ENCODE measurements at places on chromosomes 6 and 20.

GRCh38 chr6:101236709-101237108 lies 156.8 kb upstream of the GRIK2 start:
- no peak overlapping the region for H3K4me3 ChIP-seq
- no peaks in the 10 kb centered on the region for H3K36me3 ChIP-seq
- no peak overlapping the region for H3K27ac ChIP-seq

DNA sequence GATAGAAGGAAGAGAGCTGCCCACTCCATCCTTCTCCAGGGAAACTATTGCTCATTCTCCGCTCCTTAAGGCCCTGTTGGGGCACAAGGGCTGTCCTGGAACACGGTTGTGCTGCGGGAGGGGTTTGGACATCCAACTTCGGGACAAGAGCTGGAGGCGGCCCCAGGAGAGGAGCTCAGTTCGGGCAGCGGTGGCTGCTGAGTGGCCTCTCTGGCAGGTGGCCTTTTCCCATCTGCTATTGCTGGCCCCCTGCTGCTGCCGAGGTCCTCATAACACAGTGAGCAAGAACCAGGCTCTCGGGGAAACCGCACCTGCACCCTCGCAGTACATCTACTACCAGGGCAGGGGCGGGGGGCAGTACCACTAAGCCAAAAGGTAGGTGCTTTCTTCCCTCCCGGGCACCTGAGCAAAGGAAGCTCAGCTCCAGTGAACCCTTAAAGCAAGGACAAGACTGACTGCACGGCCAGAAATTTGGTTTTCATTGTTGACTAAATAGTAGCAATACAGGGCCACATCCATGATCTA lies 63.7 kb downstream of the PSMG4 start:
- H3K4me1 ChIP-seq: peaks cover 44% of the 10 kb centered on the region
- no peaks in the 10 kb centered on the region for H3K27me3 ChIP-seq
- no peaks in the 10 kb centered on the region for H3K36me3 ChIP-seq
- no peak for DNase-seq
- no peak overlapping the region for H3K4me3 ChIP-seq

DNA sequence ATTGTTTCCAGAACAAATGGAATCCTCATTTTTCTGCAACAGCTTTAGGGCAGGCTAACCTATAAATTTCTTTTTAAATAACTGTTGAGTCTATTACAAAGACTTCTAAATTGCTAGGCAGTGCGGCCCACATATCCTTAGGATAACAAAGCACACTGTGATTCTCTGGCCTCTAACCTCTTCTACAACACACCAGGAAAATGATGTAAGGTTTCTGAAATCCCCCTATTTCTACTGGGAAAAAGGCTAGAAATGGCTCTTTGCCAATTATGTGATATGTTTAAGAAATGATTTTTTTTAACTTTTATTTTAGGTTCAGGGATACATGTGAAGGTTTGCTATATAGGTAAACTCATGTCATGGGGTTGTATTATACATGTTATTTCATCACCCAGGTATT lies 17.3 kb upstream of the NT5E start:
- H3K27me3 ChIP-seq: no peaks in the 10 kb centered on the region
- H3K4me3 ChIP-seq: no peak overlapping the region
- no peaks in the 10 kb centered on the region for H3K36me3 ChIP-seq
- H3K4me1 ChIP-seq: no peaks in the 10 kb centered on the region
- DNase-seq: no peak
- H3K27ac ChIP-seq: no peak overlapping the region

GRCh38 chr20:9198460-9198859 lies 129.6 kb downstream of the PLCB4 start:
- DNase-seq: no peak
- H3K27ac ChIP-seq: no peak overlapping the region
- H3K4me1 ChIP-seq: peaks cover 5% of the 10 kb centered on the region

DNA sequence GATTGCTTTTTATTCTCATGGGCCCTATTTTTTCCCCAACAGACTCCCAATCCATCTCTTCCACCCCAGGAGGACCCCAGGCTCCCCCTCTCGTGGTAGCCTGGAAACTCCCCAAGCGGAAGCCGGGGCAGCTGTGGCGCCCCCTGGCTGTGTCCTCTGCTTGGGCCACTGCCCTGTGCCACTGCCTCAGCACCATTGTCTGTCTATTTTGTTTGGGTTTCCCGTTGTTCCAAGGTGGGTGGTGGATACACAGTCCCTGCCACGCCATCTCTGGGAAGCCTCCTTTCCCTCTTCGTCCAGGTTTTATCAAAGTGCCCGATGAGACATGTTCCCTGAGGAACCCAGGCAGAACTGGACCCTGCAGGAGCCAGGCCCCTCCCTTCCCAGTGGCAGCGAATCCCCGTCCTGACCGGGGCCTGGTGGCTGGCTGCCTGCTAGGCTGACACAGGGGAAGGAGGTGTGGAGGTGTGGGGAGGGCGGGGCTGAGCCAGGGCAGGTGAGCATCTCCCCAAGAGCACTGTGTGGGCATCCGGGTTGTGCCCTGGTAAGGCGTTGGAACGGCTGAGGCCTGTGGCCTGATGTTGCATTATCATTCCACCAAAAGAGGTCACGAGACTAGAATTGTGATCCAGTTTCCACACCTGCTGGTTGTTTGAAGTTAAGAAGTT lies 228.2 kb downstream of the CDH4 start:
- DNase-seq: no peak
- H3K36me3 ChIP-seq: no peaks in the 10 kb centered on the region
- H3K27ac ChIP-seq: no peak overlapping the region
- no peaks in the 10 kb centered on the region for H3K27me3 ChIP-seq

GRCh38 chr20:62776692-62777527 lies 19.4 kb upstream of the MRGBP start:
- no peak overlapping the region for H3K4me3 ChIP-seq
- H3K36me3 ChIP-seq: no peaks in the 10 kb centered on the region
- peaks cover 15% of the 10 kb centered on the region for H3K4me1 ChIP-seq
- no peak overlapping the region for H3K27ac ChIP-seq
- DNase-seq: no peak

- H3K27me3 ChIP-seq: no peaks in the 10 kb centered on the region
- peaks cover 23% of the 10 kb centered on the region for H3K4me1 ChIP-seq
- no peak for DNase-seq
- no peak overlapping the region for H3K4me3 ChIP-seq
Measured at GRCh38 chr6:167661552-167662044, 165.1 kb upstream of the AFDN start.

- H3K4me3 ChIP-seq: no peak overlapping the region
- H3K4me1 ChIP-seq: peaks cover 26% of the 10 kb centered on the region
- DNase-seq: no peak
- peaks cover 32% of the 10 kb centered on the region for H3K36me3 ChIP-seq
- H3K27me3 ChIP-seq: no peaks in the 10 kb centered on the region
- no peak overlapping the region for H3K27ac ChIP-seq
Measured at GRCh38 chr20:46347841-46348803, 39.8 kb upstream of the CDH22 start.

- no peak overlapping the region for H3K27ac ChIP-seq
- H3K4me1 ChIP-seq: no peaks in the 10 kb centered on the region
- no peak for DNase-seq
- H3K4me3 ChIP-seq: no peak overlapping the region
- no peaks in the 10 kb centered on the region for H3K36me3 ChIP-seq
Measured at GRCh38 chr6:167689751-167690150, 137.0 kb upstream of the AFDN start.

- no peaks in the 10 kb centered on the region for H3K36me3 ChIP-seq
- DNase-seq: no peak
- H3K27ac ChIP-seq: no peak overlapping the region
- no peaks in the 10 kb centered on the region for H3K4me1 ChIP-seq
Measured at GRCh38 chr6:32790306-32790705, 26.5 kb downstream of the HLA-DOB start.

DNA sequence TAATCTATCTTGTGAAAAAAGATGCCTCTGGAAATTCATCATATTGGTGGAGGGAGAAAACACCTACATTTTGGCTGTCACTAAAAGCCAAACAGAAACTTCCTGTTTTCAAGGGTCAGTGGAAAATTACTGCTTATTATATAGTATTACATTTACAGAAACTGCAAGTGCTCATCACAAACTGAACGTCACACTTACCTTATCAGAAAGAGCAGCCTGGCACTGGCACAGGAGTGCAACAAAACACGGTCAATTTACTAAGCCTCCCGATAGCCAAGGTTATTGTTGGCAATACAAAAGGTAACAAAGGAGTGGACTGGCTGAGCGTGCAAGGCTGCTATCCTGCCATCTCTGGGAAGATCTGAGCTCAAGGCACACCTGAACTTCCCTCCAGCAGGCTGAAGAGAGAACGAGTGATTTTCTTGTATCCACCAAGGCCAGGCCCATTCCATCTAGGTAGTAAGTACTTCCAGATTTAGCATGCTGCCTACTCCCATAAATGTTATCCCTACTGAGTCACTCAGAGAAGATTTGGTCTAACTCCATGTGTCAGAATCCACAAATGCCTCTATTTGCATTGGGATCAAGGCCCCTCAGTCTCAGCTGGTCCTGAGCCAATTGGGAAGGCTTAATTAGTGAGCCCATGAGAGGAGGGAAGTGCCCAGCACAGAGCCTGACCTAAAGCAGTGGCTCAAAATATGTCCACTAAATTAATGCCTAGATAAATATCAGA lies 399.8 kb downstream of the BTBD9 start:
- no peak overlapping the region for H3K27ac ChIP-seq
- no peaks in the 10 kb centered on the region for H3K36me3 ChIP-seq
- no peaks in the 10 kb centered on the region for H3K27me3 ChIP-seq
- no peak for DNase-seq
- H3K4me1 ChIP-seq: no peaks in the 10 kb centered on the region

DNA sequence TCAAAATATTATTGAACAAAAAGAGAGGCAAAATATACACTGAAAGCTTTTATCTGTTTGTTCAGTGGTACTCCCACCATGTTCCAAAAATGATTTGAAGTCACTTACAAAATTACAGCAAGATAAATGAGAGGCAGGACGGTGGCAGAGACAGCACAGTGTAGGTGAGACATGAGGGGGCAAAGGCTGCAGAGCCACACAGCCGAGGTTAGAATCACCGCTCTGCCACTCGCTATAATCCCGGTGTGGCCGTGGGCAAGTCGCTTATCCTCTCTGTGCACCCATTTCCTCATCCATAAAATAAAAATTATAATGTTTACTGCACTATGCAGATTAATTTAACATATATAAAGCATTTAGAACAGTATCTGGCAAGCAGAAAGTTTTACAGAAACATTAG lies 140.1 kb upstream of the BEND6 start:
- no peaks in the 10 kb centered on the region for H3K27me3 ChIP-seq
- H3K27ac ChIP-seq: no peak overlapping the region
- no peaks in the 10 kb centered on the region for H3K36me3 ChIP-seq
- no peak for DNase-seq
- no peak overlapping the region for H3K4me3 ChIP-seq

DNA sequence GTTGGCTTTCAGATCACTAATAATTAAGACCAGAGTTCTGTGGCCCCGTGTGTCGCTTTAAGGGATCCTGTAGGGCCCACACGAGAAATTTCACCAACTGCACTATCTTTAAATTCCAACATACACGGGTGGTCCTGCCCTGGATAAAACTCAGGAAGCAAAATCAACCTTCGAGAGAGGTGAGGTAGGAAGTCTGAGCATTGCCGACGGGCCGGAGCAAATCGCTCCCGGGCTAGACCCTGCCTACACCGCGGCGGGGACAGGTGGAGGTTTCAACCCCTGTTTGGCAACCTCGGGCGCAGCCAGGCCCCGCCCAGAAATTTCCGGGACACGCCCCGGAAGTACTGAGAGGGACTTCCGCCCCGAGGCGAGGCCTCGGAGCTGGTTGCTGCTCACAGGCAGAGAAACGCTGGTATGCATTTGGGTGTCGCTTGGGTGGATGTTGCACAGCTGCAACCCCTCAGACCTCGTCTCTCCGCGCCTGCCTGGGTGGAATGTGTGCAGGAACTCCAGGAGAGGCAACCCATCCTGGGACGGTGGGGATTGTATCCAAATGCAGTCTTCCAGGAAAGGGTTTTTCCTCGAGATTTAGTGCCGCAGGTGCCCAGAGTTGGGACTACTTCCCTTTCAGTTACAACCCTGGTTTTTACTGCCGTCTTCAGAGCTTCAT lies 19.9 kb downstream of the ZKSCAN8 start:
- H3K4me3 ChIP-seq: peak overlapping the region; percentile 52
- H3K27me3 ChIP-seq: no peaks in the 10 kb centered on the region

GRCh38 chr6:7268816-7269555 lies 44.0 kb downstream of the SSR1 start:
- H3K27ac ChIP-seq: no peak overlapping the region
- H3K4me3 ChIP-seq: no peak overlapping the region
- no peak for DNase-seq
- H3K27me3 ChIP-seq: no peaks in the 10 kb centered on the region
- H3K36me3 ChIP-seq: no peaks in the 10 kb centered on the region

DNA sequence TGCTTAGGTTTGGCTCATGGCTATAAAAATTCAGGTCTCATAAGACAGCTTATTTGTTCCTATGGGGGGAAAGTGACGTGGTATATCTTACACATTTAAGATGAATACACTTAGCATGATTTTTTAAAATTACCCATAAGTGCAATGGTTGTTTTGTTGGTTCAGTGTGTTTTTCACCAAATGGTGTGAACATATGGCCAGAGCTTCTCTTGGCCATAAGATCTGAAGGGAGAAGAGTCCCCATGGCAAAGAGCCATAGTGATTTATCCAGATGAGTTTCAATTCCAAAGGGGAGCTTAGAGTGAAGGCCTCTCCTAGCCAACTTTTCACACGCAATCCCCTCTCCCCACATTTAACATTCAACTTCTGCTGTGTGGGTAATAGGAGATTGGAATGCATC lies 107.6 kb downstream of the TMEM242 start:
- no peaks in the 10 kb centered on the region for H3K36me3 ChIP-seq
- H3K4me3 ChIP-seq: no peak overlapping the region
- H3K27me3 ChIP-seq: no peaks in the 10 kb centered on the region
- DNase-seq: no peak

- no peak overlapping the region for H3K4me3 ChIP-seq
- H3K27ac ChIP-seq: no peak overlapping the region
- no peaks in the 10 kb centered on the region for H3K36me3 ChIP-seq
- no peaks in the 10 kb centered on the region for H3K27me3 ChIP-seq
- DNase-seq: no peak
Measured at GRCh38 chr6:63448229-63448628, 124.1 kb upstream of the LOC128125822 start.

- no peak overlapping the region for H3K4me3 ChIP-seq
- DNase-seq: no peak
- H3K36me3 ChIP-seq: no peaks in the 10 kb centered on the region
- H3K27me3 ChIP-seq: no peaks in the 10 kb centered on the region
Measured at GRCh38 chr20:57849521-57850215, 139.9 kb upstream of the PMEPA1 start.

Data from esophagus muscularis mucosa (tissue), 4 donors.